ENCODE measurements at places on chromosomes 7 and 10. TPM values are rescaled to one million over a fixed set of nuclear protein-coding genes. Genes with fewer than 3 reads are reported as not detected.
A peak's percentile ranks its signal among the peaks of the same experiment; 100 is the strongest.

Gene CRYGN
- not detected for total RNA-seq

Gene DENND2A
- 17.4 TPM for total RNA-seq

Gene SLC16A9
- 3.7 TPM for total RNA-seq

Gene COPS6
- total RNA-seq, result 59.9 TPM

Gene ZNF25
- total RNA-seq, result 12.8 TPM

Gene MOGAT3
- total RNA-seq, result not detected

Gene TCAF2
- total RNA-seq, result 9.1 TPM

Gene LRGUK
- total RNA-seq, result 2.9 TPM

Gene SUMF2
- total RNA-seq, result 88.4 TPM

Gene SFRP5
- 1.7 TPM for total RNA-seq

Gene C10orf71
- total RNA-seq, result not detected

DNA sequence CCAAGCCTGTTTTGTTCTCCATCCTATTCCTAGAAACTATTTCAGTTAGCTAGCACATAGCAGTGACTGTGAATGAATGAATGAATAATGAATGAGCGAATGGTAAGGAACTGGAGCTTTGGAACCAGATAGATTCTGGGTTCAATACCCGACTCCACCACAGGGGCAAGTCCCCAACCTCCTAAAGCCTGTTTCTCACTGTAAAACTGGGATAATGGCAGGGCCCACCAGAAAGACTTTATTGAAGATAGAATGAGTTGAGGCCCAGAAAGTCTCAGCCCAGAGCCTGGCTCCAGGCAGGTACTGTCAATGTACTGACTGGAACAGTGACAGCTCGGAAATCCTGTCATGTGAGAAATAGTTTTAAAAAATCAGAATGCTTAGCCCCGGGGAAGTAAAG, 1.1 kb upstream of the CDH23 start:
- H3K36me3 ChIP-seq, result no peaks in the 10 kb centered on the region
- no peak overlapping the region for H3K27ac ChIP-seq
- peaks cover 13% of the 10 kb centered on the region for H3K4me1 ChIP-seq
- no peak overlapping the region for H3K4me3 ChIP-seq
- H3K27me3 ChIP-seq, result no peaks in the 10 kb centered on the region
- DNase-seq, result peak; percentile 37

DNA sequence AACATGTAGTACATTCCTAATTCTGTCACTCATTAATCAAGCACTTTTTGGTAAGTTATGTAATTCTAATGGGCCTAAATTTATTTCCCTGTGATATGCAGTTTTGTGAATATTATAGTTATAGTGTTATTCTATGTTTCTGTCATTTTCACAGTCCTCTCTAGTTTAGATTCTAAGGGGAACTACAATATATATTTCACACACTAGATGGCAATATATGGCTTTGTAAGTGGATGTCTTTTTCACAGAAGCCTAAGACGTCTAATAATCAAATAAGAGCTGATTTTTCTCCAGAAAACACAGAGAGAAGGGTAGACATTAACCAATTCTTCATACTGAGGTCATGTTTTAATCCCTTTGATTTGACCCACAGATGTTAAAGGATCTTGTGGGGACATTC, 18.0 kb downstream of the RNLS start:
- H3K27ac ChIP-seq, result no peak overlapping the region
- H3K4me3 ChIP-seq, result no peak overlapping the region
- no peak for DNase-seq
- H3K36me3 ChIP-seq, result no peaks in the 10 kb centered on the region
- no peaks in the 10 kb centered on the region for H3K27me3 ChIP-seq

GRCh38 chr10:77732213-77733003, 94.8 kb upstream of the KCNMA1 start:
- no peaks in the 10 kb centered on the region for H3K4me1 ChIP-seq
- H3K4me3 ChIP-seq, result no peak overlapping the region
- no peaks in the 10 kb centered on the region for H3K36me3 ChIP-seq
- no peak for DNase-seq

- DNase-seq, result no peak
- no peaks in the 10 kb centered on the region for H3K27me3 ChIP-seq
- H3K27ac ChIP-seq, result no peak within 1 kb of the TSS
These were observed at the start of gene PPP1R3A for GRCh38 chr7:113918946-113919345. Gene PPP1R3A, minus strand, starts transcription at chr7:113919009. Its CDS starts 13 bp downstream, at chr7:113918996.

GRCh38 chr10:52437205-52437646, 123.1 kb downstream of the DKK1 start:
- DNase-seq, result no peak
- no peak overlapping the region for H3K4me3 ChIP-seq
- no peaks in the 10 kb centered on the region for H3K27me3 ChIP-seq
- peaks cover 7% of the 10 kb centered on the region for H3K4me1 ChIP-seq

DNA sequence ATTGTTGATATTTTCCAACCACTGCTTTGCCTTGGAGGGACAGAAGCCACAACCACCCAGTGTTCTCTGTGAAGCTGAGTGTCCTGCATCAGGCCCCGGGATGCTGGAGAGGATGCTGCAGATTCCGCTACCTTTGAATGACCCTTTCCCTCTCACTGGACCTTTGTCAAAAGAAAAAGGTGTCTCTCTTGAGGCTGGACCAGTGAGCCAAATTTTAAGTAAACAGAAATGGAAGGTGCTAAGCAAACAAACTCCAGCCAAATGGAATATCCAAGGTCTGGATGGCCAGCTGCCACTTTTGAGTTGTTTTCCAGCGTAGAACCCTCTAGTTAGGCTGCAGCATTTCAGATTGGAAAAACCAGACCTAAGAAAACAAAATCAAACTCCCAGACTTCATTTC, 145.5 kb downstream of the TRIL start:
- no peak overlapping the region for H3K4me3 ChIP-seq
- H3K27ac ChIP-seq, result no peak overlapping the region
- no peaks in the 10 kb centered on the region for H3K36me3 ChIP-seq
- H3K4me1 ChIP-seq, result no peaks in the 10 kb centered on the region
- no peak for DNase-seq
- no peaks in the 10 kb centered on the region for H3K27me3 ChIP-seq

- H3K27me3 ChIP-seq, result no peaks in the 10 kb centered on the region
- no peaks in the 10 kb centered on the region for H3K36me3 ChIP-seq
- peak overlapping the region; percentile 99 for H3K27ac ChIP-seq
- no peak for DNase-seq
These were observed 2.4 kb downstream of the BRI3 start for GRCh38 chr7:98283887-98284222.

DNA sequence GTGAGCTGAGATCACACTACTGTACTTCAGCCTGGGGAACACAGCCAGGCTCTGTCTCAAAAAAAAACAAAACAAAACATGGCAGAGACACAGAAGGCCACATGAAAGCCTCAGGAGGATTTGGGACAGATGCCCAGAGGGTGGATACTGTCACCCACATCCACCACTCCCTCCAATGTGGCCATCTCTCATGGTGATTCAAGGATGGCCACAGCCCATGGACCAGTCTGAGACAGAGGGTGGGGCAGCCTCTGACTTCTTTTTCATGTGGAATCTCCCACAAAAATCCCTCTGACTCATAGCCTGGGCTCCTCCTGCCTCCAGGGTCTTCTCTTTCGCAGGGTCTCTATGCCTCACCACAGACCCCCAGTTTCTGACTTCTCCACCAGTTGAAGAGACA, 59.0 kb upstream of the GTF2I start:
- H3K4me3 ChIP-seq, result no peak overlapping the region
- no peaks in the 10 kb centered on the region for H3K4me1 ChIP-seq
- no peak for DNase-seq
- peaks cover 26% of the 10 kb centered on the region for H3K36me3 ChIP-seq
- H3K27ac ChIP-seq, result no peak overlapping the region

GRCh38 chr7:149027055-149027454, 1.2 kb downstream of the PDIA4 start:
- no peaks in the 10 kb centered on the region for H3K27me3 ChIP-seq
- no peak for DNase-seq
- peak overlapping the region; percentile 79 for H3K4me3 ChIP-seq

All from vagina (tissue), 2 donors.